ENCODE measurements at places on chromosomes 4 and X. TPM values are rescaled to one million over a fixed set of nuclear protein-coding genes. Genes with fewer than 3 reads are reported as not detected.

EMD gene
- total RNA-seq, result 70.2 TPM

KLKB1 gene
- 0.16 TPM for total RNA-seq

- H3K27me3 ChIP-seq, result peaks cover 7% of the 10 kb centered on the region
- no peaks in the 10 kb centered on the region for H3K4me1 ChIP-seq
- H3K36me3 ChIP-seq, result no peaks in the 10 kb centered on the region
- no peak overlapping the region for H3K27ac ChIP-seq
- no peak for DNase-seq
These were observed 90.3 kb upstream of the TEX13D start for GRCh38 chrX:124242131-124242530.

GRCh38 chr4:97828646-97829045 is 314.6 kb downstream of the STPG2 start:
- no peak overlapping the region for H3K27ac ChIP-seq
- no peak for DNase-seq
- no peaks in the 10 kb centered on the region for H3K36me3 ChIP-seq
- no peak overlapping the region for H3K4me3 ChIP-seq
- no peaks in the 10 kb centered on the region for H3K4me1 ChIP-seq

- no peaks in the 10 kb centered on the region for H3K4me1 ChIP-seq
- no peak overlapping the region for H3K27ac ChIP-seq
- no peak overlapping the region for H3K4me3 ChIP-seq
- H3K36me3 ChIP-seq, result no peaks in the 10 kb centered on the region
These were observed 55.2 kb upstream of the TRPC3 start for GRCh38 chr4:122007016-122007415.

MXRA5 gene
- not detected for total RNA-seq

DNA sequence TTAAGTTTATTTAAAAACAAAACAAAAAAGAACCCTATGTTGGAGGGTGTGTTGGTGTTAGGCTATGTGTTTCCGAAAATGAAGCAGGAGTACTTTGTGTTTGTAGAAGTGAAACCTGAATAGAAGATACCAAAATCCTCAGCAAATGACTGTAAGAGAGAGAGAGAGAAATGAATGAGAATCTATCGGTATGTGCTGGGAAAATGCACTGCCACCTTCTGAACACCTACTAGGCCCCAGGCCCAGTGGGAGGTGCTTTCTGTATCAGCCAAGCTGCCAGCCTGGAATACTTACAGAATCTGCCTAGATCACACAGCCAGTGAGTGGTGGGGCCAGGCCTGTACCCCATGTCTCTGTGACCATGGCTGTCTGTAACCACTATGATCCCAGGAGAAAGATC is 14.9 kb upstream of the PIM2 start:
- no peak for DNase-seq
- H3K27ac ChIP-seq, result peak overlapping the region; percentile 88
- H3K4me1 ChIP-seq, result peaks cover 65% of the 10 kb centered on the region
- H3K4me3 ChIP-seq, result peak overlapping the region; percentile 60

SYTL5 gene
- not detected for total RNA-seq

DNA sequence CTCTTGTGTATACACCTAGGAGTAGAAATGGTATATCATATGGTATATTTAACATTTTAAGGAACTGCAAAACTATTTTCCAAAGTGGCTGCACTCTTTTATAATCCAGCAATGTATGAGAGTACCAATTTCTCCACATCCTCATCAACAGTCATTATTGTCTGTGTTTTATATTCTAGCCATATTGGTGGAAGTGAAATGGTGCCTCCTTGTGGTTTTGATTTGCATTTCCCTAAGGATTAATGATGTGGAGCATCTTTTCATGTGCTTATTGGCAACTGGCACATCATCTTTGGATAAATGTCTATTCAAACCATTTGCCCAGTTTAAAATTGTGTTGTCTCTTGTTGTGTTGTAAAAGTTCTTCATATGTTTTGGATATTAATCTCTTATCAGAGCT is 9.6 kb downstream of the BMP15 start:
- no peak for DNase-seq
- no peak overlapping the region for H3K27ac ChIP-seq
- no peaks in the 10 kb centered on the region for H3K27me3 ChIP-seq

PNMA6F gene
- total RNA-seq, result not detected

RHOXF2 gene
- not detected for total RNA-seq

IL3RA gene
- 0.53 TPM for total RNA-seq

USP53 gene
- 20.4 TPM for total RNA-seq

CLNK gene
- total RNA-seq, result 0.58 TPM

- no peaks in the 10 kb centered on the region for H3K36me3 ChIP-seq
- no peak for DNase-seq
- H3K4me3 ChIP-seq, result no peak overlapping the region
- H3K4me1 ChIP-seq, result peaks cover 17% of the 10 kb centered on the region
- H3K27ac ChIP-seq, result no peak overlapping the region
- peaks cover 5% of the 10 kb centered on the region for H3K27me3 ChIP-seq
These were observed 103.3 kb downstream of the MGST2 start for GRCh38 chr4:139768896-139769295.

DNA sequence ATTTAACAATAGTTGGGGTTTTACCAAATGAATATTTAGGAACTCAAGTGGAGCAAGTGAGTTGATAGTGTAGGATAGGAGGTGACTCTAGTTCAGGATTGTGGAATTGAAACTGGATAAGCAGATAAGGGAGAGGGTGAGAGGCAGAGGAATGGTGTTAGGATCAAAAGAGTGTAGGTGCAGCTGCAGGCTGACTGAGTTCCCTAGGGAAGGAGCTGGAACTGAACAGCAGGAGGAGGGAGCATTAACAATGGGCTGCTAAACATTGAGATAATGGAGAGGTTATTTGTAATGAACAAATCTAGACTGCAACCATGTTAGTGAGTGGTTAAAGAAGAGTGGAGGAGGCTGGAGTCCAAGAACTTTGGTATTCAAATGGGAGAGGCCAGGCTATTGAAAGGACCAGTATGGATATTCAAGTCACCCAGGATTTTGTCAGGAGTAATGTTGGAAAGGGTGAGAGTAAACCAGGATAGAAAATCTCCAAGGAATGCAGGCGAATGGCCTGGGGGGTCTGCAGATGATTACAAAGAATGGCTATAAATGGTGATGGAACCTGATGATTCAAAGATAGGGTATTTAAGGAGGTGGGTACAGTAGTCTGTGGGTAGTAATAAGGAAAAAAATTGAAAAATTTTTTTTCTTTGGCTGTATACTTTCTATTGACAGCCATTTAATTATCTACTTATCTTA is 497.1 kb upstream of the TENM3 start:
- no peak overlapping the region for H3K27ac ChIP-seq
- H3K36me3 ChIP-seq, result no peaks in the 10 kb centered on the region
- DNase-seq, result no peak
- no peaks in the 10 kb centered on the region for H3K27me3 ChIP-seq
- no peaks in the 10 kb centered on the region for H3K4me1 ChIP-seq
- no peak overlapping the region for H3K4me3 ChIP-seq

DNA sequence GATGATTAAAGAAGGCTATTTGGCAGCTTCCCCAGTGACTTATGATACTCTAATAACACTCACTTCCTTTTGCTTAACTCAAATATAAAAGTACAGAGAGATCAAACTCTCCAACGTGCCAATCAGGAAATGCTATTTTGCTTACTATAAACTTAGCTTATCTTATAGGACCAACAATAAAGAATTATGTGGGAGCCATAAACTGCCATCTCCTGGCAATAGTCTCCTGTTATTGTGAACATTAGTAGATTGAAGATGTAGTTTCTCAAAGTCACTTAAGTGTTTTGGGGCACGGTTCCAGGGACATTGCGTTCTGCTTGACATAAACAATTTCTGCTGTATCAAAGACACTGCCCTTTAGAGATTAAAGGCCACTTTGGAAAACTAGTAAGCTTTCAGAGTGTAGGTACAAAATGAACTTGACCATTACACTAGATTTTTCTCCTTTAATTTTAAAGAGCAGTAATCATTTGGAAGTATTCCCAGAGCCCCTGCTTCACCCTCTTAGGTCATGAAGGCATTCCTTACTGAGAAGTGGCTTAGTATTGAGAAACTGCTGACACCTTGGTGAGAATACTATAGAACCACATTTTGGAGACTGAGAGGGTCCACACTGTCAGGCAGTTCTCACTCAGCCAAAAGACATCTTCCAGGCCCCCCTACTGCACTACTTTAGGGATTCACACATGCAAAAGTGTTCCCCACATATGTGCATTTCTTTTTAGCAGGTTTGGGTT is 51.9 kb downstream of the MAOA start:
- DNase-seq, result no peak
- no peaks in the 10 kb centered on the region for H3K36me3 ChIP-seq
- H3K27me3 ChIP-seq, result no peaks in the 10 kb centered on the region
- H3K4me3 ChIP-seq, result no peak overlapping the region
- H3K4me1 ChIP-seq, result no peaks in the 10 kb centered on the region
- no peak overlapping the region for H3K27ac ChIP-seq

MAGEB10 gene
- not detected for total RNA-seq

DNA sequence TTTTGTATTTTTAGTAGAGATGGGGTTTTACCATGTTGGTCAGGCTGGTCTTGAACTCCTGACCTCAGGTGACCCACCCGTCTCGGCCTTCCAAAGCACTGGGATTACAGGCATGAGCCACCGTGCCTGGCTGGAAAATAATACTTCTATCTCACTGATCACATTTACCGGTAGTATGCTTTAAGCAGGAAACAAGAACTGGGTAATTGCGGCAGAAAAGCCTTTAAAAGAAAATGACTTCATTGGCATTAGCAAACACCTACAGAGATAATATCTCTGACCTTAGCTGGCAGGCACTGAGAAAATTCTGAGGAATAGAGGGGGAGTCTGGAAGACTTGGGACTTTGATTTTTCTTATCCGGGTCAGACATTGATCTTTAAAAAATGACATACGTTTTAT is 78.5 kb downstream of the SHROOM3 start:
- no peak for DNase-seq
- no peak overlapping the region for H3K27ac ChIP-seq
- no peaks in the 10 kb centered on the region for H3K4me1 ChIP-seq
- H3K27me3 ChIP-seq, result no peaks in the 10 kb centered on the region
- H3K4me3 ChIP-seq, result no peak overlapping the region

DNA sequence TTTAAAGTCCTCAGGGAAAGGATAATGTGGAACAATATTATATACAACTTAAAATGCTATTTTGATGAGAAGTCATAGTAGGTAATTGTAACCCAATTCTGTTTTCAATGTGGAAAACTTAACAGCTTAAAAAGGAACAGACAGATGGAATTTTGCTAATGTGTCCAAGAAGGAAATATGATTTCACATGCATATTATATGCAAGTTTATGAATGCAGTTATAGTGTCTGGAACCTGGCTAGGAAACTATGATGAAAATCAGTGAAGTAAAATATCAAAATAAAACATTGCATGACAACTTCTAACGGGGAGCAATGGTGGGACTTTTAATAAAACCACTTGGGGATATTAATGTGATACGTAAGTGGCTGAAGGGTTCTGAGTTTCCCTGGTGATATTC is 152.6 kb upstream of the HAND2 start:
- H3K36me3 ChIP-seq, result no peaks in the 10 kb centered on the region
- no peak overlapping the region for H3K4me3 ChIP-seq
- H3K27ac ChIP-seq, result no peak overlapping the region

- H3K4me3 ChIP-seq, result no peak overlapping the region
- H3K27ac ChIP-seq, result no peak overlapping the region
- no peak for DNase-seq
These were observed 220.6 kb upstream of the RPL34 start for GRCh38 chr4:108399610-108400265.

GRCh38 chr4:145481942-145482208 is 222 bp downstream of the SMAD1 start:
- H3K36me3 ChIP-seq, result no peaks in the 10 kb centered on the region
- no peak overlapping the region for H3K27ac ChIP-seq
- DNase-seq, result no peak
- H3K4me3 ChIP-seq, result no peak overlapping the region

USP17L10 gene
- not detected for total RNA-seq

DNA sequence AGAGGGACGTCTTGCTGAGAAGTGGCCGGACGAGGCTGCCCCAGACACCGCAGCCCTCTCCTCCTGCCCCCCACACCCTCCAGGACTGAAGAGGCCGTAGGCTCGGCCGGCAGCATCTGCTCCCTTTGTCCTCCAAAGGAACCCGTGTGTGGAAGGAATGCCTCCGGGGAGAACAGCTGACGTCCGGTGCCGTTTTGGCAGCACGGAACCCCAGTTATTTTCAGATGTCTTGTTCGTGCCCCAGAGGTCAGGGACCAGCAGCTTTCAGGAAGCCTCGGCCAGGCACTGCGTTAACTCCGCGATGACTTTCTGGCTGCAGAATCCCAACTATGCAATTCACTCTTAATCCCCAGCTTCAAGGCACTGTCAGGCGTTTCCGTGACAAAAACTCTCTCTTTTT is 10.9 kb upstream of the PPP2R3B start:
- no peaks in the 10 kb centered on the region for H3K36me3 ChIP-seq
- peaks cover 2% of the 10 kb centered on the region for H3K4me1 ChIP-seq
- H3K27me3 ChIP-seq, result no peaks in the 10 kb centered on the region

GRK4 gene
- 2.1 TPM for total RNA-seq

- no peaks in the 10 kb centered on the region for H3K4me1 ChIP-seq
- H3K27ac ChIP-seq, result no peak overlapping the region
- H3K27me3 ChIP-seq, result peaks cover 4% of the 10 kb centered on the region
- DNase-seq, result no peak
- no peak overlapping the region for H3K4me3 ChIP-seq
- no peaks in the 10 kb centered on the region for H3K36me3 ChIP-seq
These were observed 203.1 kb downstream of the RBMX2 start for GRCh38 chrX:130604882-130605281.

DNA sequence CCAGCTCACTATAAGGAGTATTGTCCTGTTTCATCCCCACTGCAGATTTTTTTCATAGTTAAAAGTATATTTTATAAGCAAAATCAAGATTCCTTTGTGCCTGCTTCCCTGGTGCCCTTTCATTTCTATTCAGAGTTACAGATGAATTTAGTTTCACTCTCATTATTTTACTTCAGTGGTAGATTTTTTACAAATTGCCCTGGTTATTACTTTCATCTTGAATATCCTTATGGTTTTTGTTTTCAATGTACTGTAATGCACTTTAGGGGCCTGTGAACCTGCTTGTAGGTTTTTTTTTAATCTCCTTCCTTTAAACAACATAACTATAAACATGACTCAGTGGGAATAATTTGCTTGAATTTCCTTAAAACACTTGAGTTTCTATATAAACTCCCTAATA is 126.8 kb downstream of the GPR143 start:
- no peak overlapping the region for H3K4me3 ChIP-seq
- peaks cover 23% of the 10 kb centered on the region for H3K4me1 ChIP-seq
- no peaks in the 10 kb centered on the region for H3K27me3 ChIP-seq
- peaks cover 9% of the 10 kb centered on the region for H3K36me3 ChIP-seq
- no peak for DNase-seq

SCLT1 gene
- total RNA-seq, result 25.0 TPM

PLAC8 gene
- total RNA-seq, result 142 TPM

- no peaks in the 10 kb centered on the region for H3K27me3 ChIP-seq
- H3K36me3 ChIP-seq, result no peaks in the 10 kb centered on the region
- no peak for DNase-seq
- no peaks in the 10 kb centered on the region for H3K4me1 ChIP-seq
- no peak overlapping the region for H3K4me3 ChIP-seq
These were observed 97.2 kb upstream of the PDE5A start for GRCh38 chr4:119725688-119726330.
